Activated T-helper 2 cell treated with anti-CD3 and anti-CD28 coated beads, Interferon-gamma antibody, Interleukin-2, Interleukin-4, amounts not matched to agents 10 μg/mL and 5 μg/mL and 100 μg/mL, durations not matched to agents 14 hours and 24 hours and 36 hours (primary cell): ENCODE measurements at places on chromosomes 13 and 19. TPM values are rescaled to one million over a fixed set of nuclear protein-coding genes. Genes with fewer than 3 reads are reported as not detected.

The EDDM13 gene
- total RNA-seq = 1.7 and 2.2 TPM in 2 replicates

The NEK5 gene
- not detected in 2 replicates for total RNA-seq

The TUBA3C gene
- total RNA-seq = not detected in 2 replicates

The ACER1 gene
- 0.11 TPM in 2 replicates for total RNA-seq

The C1QTNF9 gene
- total RNA-seq = not detected in 2 replicates

The IGFL2 gene
- 0.46 TPM in 1 of 2 replicates, not detected in the other for total RNA-seq

The C13orf46 gene
- 0.16 and 0.27 TPM in 2 replicates for total RNA-seq

The TINCR gene
- 0.37 and 0.52 TPM in 2 replicates for total RNA-seq

The KCNK6 gene
- total RNA-seq = 27.3 TPM in 2 replicates

The BEST2 gene
- total RNA-seq = 0.11 TPM in 1 of 2 replicates, not detected in the other

The FAM216B gene
- not detected in 2 replicates for total RNA-seq

The ATXN8OS gene
- total RNA-seq = not detected in 2 replicates

The SPRED3 gene
- 3.2 TPM in 2 replicates for total RNA-seq

The KLK15 gene
- total RNA-seq = not detected in 2 replicates

The CRB3 gene
- total RNA-seq = 0.46 TPM in 1 of 2 replicates, not detected in the other

The ATP4B gene
- total RNA-seq = not detected in 2 replicates

The DPRX gene
- not detected in 2 replicates for total RNA-seq

The PCDH17 gene
- total RNA-seq = not detected in 2 replicates

The PROZ gene
- not detected in 2 replicates for total RNA-seq

The ERICH6B gene
- total RNA-seq = not detected in 2 replicates

The CYP4F3 gene
- total RNA-seq = 0.09 and 0.14 TPM in 2 replicates

The APOC4 gene
- total RNA-seq = not detected in 2 replicates

The IL12RB1 gene
- total RNA-seq = 41.4 and 43.3 TPM in 2 replicates

The DKKL1 gene
- total RNA-seq = not detected in 2 replicates

The NUDT19 gene
- total RNA-seq = 25.0 and 25.6 TPM in 2 replicates

The ZNF66 gene
- total RNA-seq = 8.1 and 8.8 TPM in 2 replicates

The FGF21 gene
- not detected in 2 replicates for total RNA-seq

The MTUS2 gene
- not detected in 2 replicates for total RNA-seq

The PPM1N gene
- total RNA-seq = 2.5 and 3.1 TPM in 2 replicates

The DMWD gene
- 44.7 and 45.6 TPM in 2 replicates for total RNA-seq

The VSTM2B gene
- total RNA-seq = not detected in 2 replicates

The PEAK3 gene
- total RNA-seq = 0.11 and 0.18 TPM in 2 replicates

The FXYD5 gene
- total RNA-seq = 257 and 271 TPM in 2 replicates

The CYP2A6 gene
- not detected in 2 replicates for total RNA-seq

The OR7D2 gene
- 0.37 and 0.62 TPM in 2 replicates for total RNA-seq

The SYMPK gene
- total RNA-seq = 121 and 131 TPM in 2 replicates

The FXYD3 gene
- not detected in 2 replicates for total RNA-seq

The B9D2 gene
- total RNA-seq = 6.2 TPM in 2 replicates

The PDX1 gene
- not detected in 2 replicates for total RNA-seq

The ELSPBP1 gene
- total RNA-seq = not detected in 2 replicates

The ETHE1 gene
- total RNA-seq = 64.6 and 65.5 TPM in 2 replicates

The KL gene
- total RNA-seq = 0.14 TPM in 2 replicates

The ZFP14 gene
- 2.0 and 2.4 TPM in 2 replicates for total RNA-seq

The GPR4 gene
- total RNA-seq = not detected in 2 replicates

The CCNA1 gene
- 4.3 and 5.0 TPM in 2 replicates for total RNA-seq

The COX6B2 gene
- total RNA-seq = 1.8 TPM in 1 of 2 replicates, not detected in the other

The ADGRE3 gene
- total RNA-seq = not detected in 2 replicates

The FBXO17 gene
- not detected in 2 replicates for total RNA-seq

The TEX29 gene
- 0.46 and 0.51 TPM in 2 replicates for total RNA-seq

The GIPC3 gene
- 0.16 and 0.32 TPM in 2 replicates for total RNA-seq

The ALOX5AP gene
- total RNA-seq = 40.9 and 43.9 TPM in 2 replicates

The STOML3 gene
- total RNA-seq = not detected in 2 replicates

The CD79A gene
- total RNA-seq = 0.67 and 0.84 TPM in 2 replicates

The TRAPPC2B gene
- total RNA-seq = 3.8 and 4.1 TPM in 2 replicates
